ENCODE measurements at places on chromosomes 6 and 20. TPM values are rescaled to one million over a fixed set of nuclear protein-coding genes. Genes with fewer than 3 reads are reported as not detected.

DNA sequence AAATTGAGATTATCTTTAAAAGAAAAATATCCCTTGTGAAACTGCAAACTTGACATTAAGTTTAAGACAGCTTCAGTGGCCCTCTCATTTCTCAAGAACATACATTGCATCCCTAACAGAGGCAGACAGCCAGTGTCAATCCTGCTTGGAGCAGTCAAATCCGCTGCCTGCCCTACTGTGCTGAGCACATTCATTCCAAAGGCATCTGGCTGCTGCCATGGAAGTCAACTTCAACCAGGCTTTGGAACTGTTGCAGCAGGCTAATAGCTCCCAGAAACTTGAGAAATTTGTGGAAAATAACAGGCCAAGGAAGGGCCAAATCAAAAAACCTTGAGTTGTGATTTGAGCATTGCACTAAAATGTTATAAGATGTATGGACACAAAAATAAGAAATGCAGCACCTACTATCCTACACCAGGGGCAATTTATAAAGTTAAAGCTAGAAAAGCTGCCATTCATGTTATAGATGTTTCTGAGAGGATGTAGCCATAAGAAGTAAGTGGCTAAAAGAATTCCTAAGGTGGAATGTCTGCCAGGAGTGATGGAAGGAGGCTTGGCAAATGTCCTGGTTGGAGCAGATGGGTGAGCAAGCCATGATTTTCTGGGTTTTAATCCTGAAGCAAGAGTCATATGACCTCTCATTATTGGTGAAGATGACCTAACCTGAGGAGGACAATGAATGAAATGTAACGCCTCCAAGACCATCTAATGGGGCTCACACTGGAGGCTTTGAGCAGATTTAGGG is 31.4 kb upstream of the HAO1 start:
- no peaks in the 10 kb centered on the region for H3K27me3 ChIP-seq
- no peak overlapping the region for H3K27ac ChIP-seq
- DNase-seq = no peak
- H3K36me3 ChIP-seq = no peaks in the 10 kb centered on the region
- H3K4me3 ChIP-seq = no peak overlapping the region

GRCh38 chr6:75397656-75398465 is 95.7 kb downstream of the FILIP1 start:
- no peaks in the 10 kb centered on the region for H3K27me3 ChIP-seq
- H3K4me1 ChIP-seq = peaks cover 39% of the 10 kb centered on the region
- no peak for DNase-seq
- no peaks in the 10 kb centered on the region for H3K36me3 ChIP-seq
- H3K27ac ChIP-seq = no peak overlapping the region

DNA sequence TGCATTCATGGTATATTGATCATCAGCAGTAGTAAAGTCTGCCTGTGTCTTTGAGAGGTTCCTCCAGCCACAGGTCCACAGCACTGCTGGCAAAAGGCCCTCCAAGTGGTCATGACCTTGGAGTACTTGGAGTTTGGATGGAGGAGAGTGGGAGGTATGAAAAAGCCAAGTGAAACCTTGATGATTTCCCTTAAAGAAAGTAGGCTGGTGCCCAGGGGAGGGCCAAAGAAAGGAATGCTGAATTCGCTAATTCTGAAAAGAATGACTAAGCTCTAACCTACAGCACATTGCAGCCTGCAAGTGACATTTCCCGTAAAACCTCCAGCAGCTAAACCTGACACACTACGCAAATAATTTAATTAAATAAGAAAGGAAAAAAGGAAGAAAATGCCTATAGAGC is 223.4 kb upstream of the TAB2 start:
- H3K4me3 ChIP-seq = no peak overlapping the region
- no peaks in the 10 kb centered on the region for H3K36me3 ChIP-seq
- H3K27me3 ChIP-seq = no peaks in the 10 kb centered on the region
- no peak overlapping the region for H3K27ac ChIP-seq
- H3K4me1 ChIP-seq = no peaks in the 10 kb centered on the region

GRCh38 chr6:15389765-15390723 is 144.2 kb downstream of the JARID2 start:
- peaks cover 39% of the 10 kb centered on the region for H3K4me1 ChIP-seq
- no peak overlapping the region for H3K4me3 ChIP-seq
- no peaks in the 10 kb centered on the region for H3K36me3 ChIP-seq
- H3K27ac ChIP-seq = peak overlapping the region; percentile 24

DNA sequence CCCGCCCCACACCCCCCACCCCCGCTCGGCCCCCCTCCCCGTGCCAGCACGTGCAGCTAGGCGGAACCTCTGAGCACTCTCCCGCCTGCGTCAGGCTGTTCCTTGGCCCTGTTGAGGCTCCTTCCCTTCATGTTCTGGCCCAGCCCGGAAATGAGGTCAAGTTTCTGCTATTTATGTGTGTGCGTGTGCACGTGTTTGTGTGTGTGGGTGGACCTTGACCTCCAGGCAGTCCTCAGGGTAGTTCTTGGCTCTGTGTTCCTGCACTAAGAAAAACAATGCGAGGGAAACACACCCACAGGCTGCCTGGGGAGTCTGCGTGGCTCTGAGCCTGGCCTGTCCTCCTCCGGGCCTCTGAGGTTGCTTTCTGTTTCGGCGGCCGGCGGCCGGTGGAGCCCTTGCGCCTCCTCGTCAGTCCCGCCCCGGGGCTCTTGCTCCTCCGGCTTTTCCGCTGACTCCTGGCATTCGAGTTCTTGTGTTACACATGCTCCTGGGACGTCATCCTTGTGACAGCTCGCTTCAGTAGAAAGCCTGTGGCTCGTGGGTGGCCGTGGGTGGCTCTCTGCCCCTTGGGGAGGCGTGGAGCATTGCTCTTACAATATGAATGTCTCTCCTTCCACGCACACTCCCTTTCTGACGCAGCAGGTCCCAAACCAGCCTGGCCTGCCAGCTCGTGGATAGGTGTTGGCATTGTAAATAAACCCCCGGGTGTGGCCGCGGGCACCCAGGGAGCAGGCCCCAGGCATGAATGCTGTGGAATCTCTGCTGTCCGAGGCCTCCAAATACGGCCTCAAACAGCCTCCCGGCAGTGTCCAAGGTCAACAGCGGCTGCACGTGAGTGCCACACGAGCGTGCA is 10.0 kb downstream of the SLCO4A1 start:
- DNase-seq = peak; percentile 98
- H3K36me3 ChIP-seq = peaks cover 16% of the 10 kb centered on the region
- no peaks in the 10 kb centered on the region for H3K27me3 ChIP-seq

- H3K27ac ChIP-seq = no peak overlapping the region
- DNase-seq = no peak
- H3K27me3 ChIP-seq = no peaks in the 10 kb centered on the region
- H3K4me3 ChIP-seq = no peak overlapping the region
- no peaks in the 10 kb centered on the region for H3K4me1 ChIP-seq
Measured at GRCh38 chr6:63926258-63926780, 290.7 kb downstream of the PHF3 start.

DNA sequence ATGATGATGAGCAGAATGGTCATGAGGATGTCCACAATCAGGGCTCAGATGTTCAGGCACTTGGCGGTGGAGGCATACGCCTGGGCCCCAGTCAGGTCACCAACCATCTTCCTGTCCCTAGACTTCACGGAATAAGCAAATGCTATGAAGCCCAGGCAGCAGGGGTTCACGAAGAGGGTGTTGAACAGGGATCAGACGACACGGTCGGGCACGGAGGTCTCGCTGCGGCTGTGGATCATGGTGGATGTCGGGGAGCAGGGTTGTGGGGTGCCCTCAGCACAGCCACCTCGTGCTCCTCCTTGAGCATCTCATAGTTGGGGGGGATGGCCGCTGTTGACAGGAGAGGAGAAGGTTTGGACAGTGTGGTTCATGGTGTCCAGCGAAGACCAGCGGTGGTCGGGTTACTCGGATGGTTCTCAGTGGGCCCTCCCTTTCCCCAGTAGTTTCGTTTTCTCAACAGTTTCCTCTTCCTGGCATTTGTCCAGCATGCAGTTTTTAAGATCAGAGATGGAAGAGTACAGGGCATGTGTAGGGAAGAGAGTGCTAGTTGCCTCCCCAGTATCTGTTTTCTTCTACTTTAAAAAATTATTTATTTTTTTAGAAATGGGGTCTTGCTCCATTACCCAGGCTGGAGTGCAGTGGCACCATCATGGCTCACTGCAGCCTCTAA is 20.3 kb upstream of the SPDEF start:
- no peak for DNase-seq
- H3K36me3 ChIP-seq = no peaks in the 10 kb centered on the region
- H3K27me3 ChIP-seq = no peaks in the 10 kb centered on the region
- no peaks in the 10 kb centered on the region for H3K4me1 ChIP-seq
- H3K4me3 ChIP-seq = no peak overlapping the region

The BCLAF1 gene
- total RNA-seq = 90.1 TPM
